Tibial nerve (tissue), 4 donors: ENCODE measurements at places on chromosomes 6 and 20. TPM values are rescaled to one million over a fixed set of nuclear protein-coding genes. Genes with fewer than 3 reads are reported as not detected.

APOM gene
- total RNA-seq: not detected

PRRT1 gene
- 2.7 TPM for total RNA-seq

- no peaks in the 10 kb centered on the region for H3K27me3 ChIP-seq
- peaks cover 12% of the 10 kb centered on the region for H3K4me1 ChIP-seq
- H3K27ac ChIP-seq: peak overlapping the region; percentile 12
- no peak overlapping the region for H3K4me3 ChIP-seq
- H3K36me3 ChIP-seq: peaks cover 28% of the 10 kb centered on the region
- DNase-seq: peak; percentile 11
Observed at GRCh38 chr20:58698741-58699622, 6.4 kb downstream of the NPEPL1 start.

DNA sequence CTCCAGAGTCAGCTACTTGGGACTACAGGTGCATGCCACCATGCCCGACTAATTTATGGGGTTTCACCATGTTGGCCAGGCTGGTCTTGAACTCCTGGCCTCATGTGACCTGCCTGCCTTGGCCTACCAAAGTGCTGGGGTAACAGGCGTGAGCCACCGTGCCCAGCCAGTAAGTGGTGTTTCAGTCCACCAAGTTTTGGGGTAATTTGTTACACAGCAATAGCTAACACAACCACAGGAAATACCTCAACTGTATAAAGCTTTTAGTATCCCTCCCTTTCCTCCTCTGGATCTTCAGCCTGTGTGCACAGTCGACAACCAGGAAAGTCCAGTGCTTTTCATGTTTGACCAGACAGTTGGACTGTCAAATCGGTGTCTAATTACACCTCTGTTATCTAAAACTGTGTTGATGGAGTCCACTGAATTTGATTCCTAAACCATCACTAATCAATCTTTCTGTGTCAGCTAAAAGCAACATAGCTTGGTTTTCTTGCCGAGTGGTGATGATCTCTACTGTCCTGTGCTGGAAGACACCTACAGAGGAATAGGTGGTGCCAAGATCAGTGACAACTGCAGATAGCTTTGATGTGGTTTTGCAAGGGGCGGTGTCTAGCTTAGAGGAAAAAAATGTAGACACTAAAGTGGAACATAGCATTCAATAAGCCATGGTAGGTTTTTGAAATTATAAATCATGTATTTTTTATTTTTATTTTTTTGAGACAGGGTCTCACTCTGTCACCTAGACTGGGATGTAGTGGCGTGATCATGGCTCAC, 22.2 kb upstream of the ZBTB2 start:
- no peak for DNase-seq
- H3K36me3 ChIP-seq: no peaks in the 10 kb centered on the region
- H3K27me3 ChIP-seq: no peaks in the 10 kb centered on the region
- no peak overlapping the region for H3K4me3 ChIP-seq
- no peak overlapping the region for H3K27ac ChIP-seq

DNA sequence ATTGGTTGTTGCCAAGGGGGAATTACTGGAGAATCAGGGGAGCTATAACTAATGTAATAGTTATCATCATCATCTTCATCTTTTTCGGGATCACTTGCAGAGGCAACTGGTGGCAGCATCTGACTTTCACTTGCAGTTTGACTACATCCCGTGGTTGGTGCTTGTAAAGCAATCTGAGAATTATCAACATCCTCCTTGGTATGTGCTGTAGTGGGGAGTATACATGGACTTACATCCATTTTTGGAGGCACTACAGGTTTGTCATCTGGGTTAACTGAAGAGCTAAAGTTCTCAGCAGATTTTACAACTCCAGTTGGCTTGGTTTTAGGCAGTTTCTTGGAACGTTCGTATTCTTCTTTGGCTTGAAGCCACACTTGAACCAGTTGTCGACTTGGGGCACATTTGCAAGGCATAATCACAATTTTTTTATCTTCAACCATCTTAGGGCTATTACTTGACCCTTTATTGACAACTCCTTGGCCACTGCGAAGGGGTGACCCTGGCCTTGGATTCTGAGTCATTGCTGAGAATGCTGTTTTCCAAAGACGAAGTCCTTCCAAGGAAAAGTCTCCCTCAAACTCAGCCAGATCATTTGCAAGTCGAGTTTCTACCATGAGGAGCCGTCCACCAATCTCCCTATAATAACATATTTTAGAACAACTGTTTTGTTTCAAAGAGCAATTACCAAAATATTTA, 115.5 kb downstream of the REV3L start:
- H3K4me3 ChIP-seq: no peak overlapping the region
- no peaks in the 10 kb centered on the region for H3K27me3 ChIP-seq
- no peak for DNase-seq

DNA sequence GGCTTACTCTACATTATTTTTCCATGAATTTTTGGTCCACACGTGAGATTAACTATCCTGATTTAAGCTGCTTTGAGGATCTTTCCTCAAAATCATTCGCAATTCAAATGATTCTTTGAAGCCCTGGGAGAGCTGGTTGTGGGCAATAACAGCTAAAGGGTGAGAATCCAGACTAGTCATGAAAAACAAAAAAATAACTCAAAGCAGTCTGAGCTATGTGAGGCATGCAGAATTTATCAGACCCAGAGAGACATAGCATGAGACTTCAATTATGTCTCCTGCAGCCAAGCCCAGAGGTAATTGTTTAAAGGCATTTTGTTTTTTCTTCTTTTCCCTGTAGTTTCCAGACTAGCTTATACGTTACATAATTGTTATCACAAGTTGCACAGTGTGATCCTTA, 517.3 kb upstream of the PTCHD4 start:
- no peaks in the 10 kb centered on the region for H3K4me1 ChIP-seq
- no peaks in the 10 kb centered on the region for H3K36me3 ChIP-seq
- H3K4me3 ChIP-seq: no peak overlapping the region
- H3K27ac ChIP-seq: no peak overlapping the region

DNA sequence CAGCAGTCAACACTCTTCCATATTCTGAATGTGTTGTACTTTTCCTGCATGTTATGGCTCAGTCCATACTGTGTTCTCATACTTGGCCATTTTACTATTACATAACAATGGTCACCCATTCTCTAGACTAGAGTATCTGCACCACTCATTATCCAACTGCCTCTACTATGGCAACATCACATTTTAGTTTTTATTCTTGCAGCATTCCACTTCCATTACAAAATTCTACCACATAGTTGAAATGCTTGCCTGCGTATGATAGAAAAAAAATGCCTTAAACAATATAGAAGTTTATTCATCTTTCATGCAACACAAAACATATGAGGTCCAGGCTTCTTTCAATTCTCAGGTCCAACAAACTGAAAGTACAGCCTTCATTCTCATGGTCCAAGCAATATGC, 128.0 kb downstream of the TENT5A start:
- H3K4me1 ChIP-seq: peaks cover 6% of the 10 kb centered on the region
- no peak overlapping the region for H3K27ac ChIP-seq
- no peaks in the 10 kb centered on the region for H3K27me3 ChIP-seq
- no peaks in the 10 kb centered on the region for H3K36me3 ChIP-seq
